NCI-H1436 (cell line): ENCODE measurements at places on chromosomes 7 and 10.

DNA sequence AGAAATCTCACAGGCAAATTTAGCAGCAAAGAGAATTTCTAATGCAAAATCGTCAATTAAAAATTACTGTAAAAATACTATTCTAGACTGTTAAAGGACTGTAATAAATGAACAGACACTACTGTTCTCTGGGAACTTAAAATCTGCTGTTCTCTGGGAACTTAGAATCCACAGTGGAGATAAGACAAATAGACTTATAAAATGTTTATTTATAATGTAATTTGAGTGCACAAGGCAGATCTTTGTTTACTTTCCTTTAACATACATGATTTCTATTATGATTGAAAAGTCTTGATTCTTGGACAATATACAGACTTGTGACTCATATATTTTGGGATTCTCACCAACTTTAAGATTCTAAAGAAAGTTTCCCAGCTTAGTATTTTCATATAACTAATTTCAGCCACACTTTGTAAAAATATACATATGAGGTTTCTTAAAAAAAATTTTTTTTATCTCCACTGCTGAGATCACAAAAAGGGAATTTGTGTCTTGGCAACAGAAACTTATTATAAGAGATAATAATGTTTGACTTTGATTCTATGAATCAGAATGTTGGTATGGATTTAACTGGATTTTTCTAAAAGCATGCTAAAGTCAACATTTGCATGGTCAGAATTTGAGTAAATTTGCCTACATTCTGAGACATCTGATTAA lies 166.3 kb upstream of the RHOBTB1 start:
- DNase-seq: no peak

DNA sequence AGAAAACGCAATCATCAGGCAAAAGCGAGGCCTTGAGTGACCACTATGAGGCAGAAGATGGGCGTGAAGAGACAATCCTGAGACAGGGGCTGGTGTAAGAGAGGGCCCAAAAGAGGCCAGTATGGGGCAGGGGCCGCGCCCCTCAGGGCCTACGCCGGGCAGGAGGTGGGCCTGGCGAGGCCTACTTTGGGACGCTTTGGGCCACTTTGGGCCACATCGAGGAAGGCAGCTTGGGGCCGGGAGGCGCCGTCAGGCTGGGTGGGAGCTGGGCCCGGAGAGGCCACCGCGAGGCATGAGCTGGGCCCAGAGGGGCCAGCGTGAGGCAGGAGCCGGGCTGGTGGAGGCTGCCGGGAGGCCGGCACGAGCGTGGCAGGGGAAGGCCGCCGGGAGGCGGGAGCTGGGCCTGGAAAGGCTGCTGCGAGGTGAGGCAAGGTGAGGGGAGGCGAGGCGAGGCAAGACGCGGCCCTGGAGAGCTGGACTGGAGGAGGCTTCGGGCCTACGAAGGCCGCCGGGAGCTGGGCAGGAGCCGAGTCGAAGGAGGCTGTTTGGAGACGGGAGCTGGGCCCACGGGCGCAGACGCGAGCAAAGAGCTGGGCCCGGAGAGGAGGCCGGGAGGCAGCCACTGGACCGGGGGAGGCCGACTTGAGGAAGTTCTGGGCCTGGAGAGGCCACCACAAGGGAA lies 171.3 kb downstream of the TPST1 start:
- no peak for DNase-seq

DNA sequence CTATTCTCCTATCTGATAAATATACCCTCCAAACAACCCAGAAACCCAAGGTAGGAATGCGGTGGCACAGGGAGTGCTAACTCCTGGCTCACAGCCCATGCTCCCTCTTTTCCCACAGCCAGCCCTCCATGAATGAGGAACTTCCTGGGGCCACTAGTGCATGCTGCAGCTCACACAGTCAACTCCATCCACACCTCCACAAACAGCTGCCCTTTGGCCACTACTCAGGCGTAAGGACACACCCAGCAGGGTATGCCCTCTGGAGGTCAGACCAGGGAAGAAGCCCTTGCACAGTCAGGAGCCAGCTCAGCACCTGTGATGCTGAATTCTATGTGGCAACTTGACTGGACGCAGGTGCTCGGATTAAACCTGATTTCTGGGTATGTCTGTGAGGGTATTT lies 85.2 kb upstream of the PIK3CG start:
- no peak for DNase-seq

DNA sequence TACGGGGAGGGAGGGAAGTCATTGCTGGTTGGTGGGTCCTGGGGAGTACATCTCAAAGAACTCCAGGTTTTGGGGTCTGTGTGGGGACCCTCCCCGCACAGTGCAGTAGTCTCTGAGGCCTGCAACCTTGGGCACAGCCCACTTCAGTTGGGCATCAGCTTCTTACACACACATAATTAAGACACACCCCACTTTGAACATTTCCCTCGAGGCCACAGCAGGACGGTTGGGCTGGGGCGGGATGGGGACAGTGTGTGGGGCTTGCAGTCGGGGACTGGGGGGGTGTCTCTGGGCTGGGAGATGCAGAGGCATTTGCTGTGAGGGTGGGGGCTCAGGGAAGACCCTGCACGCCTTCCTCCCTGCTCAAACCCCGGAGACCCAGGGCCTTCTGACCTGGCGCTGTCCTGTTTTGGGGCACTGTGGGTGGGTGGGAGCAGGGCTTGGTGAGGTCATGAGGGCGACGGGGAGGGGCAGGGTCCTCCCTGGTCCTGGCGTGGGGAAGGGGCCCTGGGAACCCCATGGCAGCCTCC lies 1.3 kb downstream of the LFNG start:
- no peak for DNase-seq

DNA sequence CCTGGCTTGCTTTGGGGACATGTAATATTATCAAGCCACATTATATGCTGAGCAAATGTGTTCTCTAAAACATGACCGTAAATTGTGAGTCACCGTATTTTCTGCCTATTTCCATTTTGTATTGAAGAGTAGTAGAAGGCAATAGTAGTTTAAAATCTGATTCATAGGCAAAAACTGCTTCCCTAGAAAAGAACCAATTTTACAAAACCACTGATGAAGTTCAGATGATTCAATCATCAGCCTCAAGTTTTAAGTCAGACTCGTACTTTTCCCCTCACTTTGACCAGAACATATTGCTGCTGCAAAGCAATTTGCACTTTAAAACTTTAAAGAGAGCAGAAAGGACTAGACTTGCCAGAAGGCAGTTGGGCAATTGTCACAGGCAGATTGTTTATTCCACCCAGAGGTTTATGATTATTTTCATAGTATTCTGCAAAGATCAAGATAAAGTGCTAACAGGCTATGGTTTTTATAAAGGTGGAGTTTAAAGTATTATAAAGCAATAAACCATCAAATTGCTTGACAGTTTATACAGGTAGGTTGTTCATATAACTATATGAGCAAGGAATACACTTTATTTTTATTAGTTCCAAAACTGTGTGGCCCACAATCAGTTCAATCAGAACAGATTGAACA lies 168.2 kb downstream of the ETV1 start:
- no peak for DNase-seq

DNA sequence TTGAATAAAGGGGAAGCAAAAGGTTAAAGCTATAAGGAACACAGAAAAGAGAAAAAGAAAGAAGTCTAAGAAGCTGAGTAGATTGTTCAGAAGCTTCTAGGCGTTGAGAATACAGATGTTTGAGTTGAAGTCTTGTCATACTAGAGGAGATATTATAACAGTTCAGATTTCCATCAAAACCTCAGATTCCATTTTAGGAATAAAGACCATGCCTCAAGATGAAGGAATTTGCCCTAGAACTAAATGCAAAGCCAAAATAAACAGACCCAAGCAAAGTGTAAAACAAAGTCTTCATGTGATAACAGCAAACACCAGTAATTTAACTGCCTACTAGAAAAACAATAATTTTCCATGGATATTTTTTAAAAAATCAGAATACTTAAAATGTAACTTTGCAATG lies 476.5 kb upstream of the POT1 start:
- DNase-seq: no peak

DNA sequence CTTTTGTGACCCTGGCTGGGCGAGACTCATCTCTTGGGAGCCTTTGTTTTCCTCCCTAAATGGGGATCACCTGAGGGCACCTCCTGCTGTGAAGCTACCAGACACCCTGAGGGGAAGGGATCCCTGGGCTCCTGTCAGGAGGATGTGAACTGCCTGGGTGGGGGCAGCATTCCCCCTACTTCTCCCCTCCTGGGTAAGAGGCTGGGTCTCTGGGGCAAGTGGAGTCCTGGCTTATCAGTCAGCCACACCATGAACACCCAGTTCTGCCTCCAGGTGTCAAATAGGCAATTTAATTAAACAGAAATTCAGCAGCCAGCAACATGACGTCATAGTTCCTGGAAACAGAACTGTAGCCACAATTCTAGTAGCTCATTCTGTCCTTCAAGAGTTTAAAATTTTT lies 97.7 kb upstream of the RET start:
- DNase-seq: no peak

DNA sequence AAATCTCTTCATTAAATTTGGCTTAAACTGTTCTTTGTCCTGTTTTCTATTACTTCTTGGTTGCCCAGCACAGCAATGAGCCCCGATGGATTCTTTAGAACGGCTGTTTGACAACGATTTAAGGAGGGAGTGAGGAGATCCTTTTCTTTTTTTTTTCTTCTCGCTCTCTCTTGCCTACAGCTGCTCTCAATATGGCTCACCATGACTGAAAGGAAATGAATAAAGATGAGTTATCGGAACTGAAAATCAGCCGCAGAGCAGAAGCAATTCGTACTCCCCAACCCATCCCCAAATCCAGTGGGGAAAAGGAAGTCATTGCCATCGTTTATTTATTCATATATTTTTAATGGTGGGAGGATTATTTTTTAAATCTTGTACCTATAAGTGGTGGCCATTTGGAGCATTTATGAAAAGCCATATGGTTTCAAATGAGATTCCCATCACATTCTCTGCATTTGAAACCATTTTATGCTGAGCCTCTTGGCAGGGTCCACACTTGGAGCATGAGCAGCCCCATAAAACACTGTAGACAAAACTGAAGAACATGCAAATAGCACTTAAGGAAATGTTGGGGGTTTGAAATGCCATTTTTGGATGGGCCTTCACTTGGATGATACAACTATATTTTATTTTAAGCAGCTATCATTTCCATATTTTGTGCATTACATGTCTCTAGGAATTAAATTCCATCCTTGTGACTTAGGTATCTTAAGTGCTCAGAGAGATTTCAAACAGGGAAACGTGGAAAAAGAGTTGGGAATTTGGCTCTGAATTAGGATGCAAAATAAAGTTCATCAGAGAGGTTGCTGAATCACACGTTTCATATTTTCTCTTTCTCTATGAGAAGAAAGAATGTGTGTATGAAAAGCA lies 107.7 kb upstream of the FZD1 start:
- DNase-seq: no peak

DNA sequence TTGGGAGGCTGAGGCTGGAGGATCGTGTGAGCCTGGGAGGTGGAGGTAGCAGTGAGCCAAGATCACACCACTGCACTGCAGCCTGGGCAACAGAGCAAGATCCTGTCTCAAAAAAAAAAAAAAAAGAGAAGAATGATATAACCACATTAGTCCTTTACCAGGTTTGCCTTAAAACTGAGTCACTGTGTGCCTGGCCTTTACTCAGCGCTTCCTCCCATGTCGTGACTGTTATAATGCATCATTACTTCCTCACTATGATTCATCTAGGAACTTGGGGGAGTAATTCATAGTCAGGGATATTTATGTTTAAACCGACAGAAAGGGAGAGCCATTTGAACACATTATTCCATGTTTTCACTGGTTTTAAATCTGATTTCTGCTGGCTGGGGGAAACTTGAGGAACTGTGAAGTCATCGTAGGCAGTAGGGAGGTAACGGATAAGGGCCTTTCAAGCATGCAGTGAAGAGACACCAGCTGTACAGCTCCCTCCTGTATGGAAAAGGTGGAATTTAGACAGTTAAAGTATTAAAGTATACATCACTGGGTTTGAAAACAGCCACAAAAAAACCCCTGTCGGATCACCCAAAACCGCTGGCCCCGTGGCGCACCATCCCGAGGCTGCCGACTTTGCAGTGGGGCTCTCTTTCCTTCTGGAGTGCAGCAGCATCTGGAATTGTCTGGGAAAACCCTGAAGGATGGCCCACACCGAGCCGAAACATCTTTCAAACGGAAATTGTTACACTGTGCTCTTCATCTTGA lies 119.8 kb downstream of the NKX6-2 start:
- DNase-seq: no peak

- no peak for DNase-seq
Measured at GRCh38 chr10:103582331-103583123, 89.0 kb downstream of the NEURL1 start.

DNA sequence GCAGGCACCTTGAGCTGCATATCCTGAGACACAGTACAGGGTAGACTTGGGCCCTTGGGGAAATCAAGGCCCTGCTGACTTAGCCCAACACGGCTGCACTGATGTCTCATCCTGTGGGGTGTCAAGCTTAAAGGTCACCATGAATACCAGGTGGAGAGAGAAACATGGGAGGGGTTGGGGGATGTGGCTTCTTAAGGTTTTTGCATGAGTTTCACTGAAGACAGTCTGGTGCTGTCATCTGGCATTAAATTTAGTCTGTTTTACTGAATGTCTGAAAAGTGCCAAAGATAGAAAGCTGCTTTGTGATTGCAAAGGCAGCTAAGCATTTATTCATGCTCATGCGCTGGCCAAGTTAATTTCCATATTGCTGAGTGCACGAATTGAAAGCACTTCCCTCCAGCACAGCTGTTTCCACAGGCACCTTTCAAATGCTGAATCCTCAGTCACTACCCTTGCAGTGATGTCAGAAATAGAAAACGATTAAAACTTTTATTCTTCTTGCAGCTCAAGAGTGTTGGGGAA lies 102.1 kb downstream of the OSBPL3 start:
- no peak for DNase-seq

- no peak for DNase-seq
Measured at GRCh38 chr10:8033812-8034465, 20.5 kb upstream of the GATA3 start.

- DNase-seq: no peak
Measured at GRCh38 chr7:139651308-139651707, 126.5 kb downstream of the HIPK2 start.

DNA sequence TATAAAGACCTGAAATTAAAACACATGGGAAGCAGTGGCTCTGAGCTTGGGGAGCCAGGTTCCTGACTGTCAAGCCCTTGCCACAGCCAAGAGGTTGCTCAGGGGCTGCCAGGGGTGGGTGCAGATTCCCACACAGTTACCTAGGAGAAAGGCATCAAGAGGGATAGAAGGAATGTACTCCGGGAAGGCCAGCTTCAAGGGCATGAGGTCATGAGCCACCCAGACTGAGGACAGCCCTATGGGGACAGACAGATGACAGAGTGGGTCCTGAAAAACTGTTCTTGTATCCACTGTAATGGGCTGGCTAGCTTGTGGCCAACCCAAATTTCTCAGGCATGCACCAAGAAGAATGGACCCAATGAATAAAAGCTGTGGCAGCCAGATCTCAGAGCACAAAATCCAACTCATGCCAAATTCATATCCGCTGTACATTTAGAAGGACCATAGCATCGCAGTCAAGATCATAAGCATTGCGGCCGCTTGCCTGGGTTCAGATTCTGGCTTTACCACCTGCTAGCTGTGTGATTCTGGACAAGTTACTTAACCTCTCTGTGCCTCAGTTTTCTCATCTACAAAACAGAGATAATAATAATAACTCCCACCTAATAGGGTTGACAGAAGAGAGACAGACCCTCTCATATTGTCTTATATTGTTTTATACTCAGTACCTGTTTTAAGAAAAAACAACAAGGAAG lies 44.9 kb upstream of the KCNMA1 start:
- no peak for DNase-seq
